ENCODE measurements at places on chromosomes 11 and 22.

GRCh38 chr22:31075961-31076360 is 5.2 kb upstream of the SMTN start:
- no peak for DNase-seq

GRCh38 chr11:8757533-8757932 is 74.9 kb downstream of the RPL27A start:
- DNase-seq, result no peak

- DNase-seq, result no peak
Observed at GRCh38 chr22:46564084-46564714, 26.8 kb upstream of the CELSR1 start.

DNA sequence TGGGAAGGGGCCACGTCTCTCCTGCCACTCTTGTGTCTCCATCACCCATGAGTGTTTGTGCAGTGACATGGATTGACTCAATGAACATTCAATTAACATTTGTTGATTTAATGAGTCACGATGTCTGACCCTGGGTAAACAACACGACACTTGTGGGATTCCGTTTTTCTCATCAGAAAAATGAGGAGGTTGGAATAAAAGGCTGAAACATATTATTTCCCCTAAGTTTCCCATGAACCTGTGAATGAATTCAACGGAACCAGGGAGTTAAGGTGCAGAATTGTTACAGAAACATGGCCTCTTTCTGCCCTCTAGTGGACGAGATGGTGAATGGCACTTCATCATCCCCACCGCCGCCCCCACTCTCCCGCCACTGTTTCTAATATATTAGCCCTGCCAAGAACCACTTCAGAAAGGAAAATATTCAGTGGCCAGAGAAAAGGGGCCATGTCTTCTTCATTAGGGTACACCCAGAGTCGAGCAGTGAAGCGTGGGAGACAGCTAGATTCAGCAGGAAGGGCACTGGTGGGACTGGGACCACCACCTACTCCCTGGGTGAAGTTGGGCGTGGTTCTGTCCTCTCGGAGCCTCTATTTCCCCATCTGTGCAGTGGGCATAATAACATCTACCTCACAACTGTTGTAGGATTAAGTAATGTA is 46.3 kb upstream of the SYT13 start:
- peak; percentile 22 for DNase-seq

- DNase-seq, result no peak
Observed at GRCh38 chr11:60984636-60985035, 13.2 kb downstream of the CD6 start.

DNA sequence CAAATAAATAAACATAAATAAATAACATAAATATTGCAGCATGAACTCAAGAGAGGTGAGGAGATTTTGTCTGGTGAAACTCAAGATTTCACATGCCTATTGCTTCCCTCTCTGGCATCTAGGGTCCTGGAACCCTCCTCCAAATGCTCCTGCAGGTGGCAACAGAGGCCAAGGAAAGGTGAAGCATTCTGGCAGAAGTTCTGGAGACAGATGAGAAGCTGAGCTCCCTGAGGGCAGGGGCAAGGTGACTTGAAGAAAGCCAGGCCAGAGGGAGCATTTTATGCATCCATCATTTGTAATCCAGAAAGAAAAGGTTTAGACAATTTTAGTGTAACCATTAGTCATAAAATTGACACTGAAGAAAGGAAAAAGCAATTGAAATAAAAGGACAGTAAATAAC is 64.9 kb downstream of the ENDOD1 start:
- DNase-seq, result peak; percentile 26

- no peak for DNase-seq
Observed at GRCh38 chr11:121437018-121437685, 15.0 kb upstream of the SORL1 start.

DNA sequence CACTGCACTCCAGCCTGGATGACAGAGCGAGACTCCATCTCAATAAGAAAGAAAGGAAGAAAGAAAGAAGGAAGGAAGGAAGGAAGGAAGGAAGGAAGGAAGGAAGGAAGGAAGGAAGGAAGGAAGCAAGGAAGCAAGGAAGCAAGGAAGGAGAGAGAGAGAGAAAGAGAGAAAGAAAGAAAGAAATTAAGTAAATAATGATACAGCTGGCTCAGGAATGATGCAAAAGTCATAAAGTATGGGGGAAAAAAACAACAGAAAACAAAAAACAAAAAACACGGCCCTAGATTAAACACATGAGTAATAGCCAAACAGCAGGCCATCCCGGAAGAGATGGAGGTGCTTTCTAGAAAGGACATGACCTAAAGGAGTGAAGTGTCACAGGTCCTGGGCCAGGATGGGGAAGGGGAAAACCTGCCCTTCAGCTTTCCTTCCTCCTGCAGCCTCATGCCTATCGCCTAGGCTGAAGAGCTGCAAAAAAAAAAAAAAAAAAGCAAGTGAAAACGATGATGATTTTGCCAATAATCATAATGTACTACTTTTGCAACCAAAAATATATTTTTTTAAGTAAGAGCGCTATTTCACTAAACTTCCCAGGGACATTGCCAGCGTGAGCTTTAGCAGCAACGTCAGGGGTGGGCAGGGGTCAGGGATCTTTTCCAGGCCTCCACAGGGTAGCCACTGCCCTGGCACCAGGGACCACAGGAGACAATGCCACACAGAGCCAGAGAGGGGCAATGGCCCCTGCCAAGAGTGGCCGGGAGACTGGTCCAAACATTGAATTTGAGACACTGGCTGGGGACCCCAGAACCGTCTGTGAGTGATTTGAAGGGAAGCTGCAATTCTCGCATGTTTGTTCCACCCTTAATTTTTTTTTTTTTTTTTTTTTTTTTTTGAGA is 28.2 kb upstream of the TMPRSS4 start:
- no peak for DNase-seq

DNA sequence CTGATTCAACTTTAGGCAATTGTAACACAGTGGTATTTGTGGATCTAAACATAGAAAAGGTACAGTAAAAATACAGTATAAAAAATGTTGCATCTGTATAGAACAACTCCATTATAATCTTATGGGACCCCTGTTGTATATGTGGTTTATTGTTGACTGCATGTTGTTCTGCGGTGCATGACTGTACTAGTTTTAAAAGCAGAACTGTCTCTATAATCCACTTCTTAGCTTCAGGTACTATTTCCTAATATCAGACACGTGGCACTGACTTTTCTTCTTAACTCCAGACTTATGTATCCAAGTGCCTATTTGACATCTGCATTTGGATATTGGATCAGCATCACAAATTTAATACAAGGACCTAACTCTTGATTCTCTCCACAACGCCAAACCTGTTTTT is 41.1 kb downstream of the PACS1 start:
- no peak for DNase-seq

- DNase-seq, result no peak
Observed at GRCh38 chr11:93249459-93250220, 51.8 kb upstream of the SLC36A4 start.

DNA sequence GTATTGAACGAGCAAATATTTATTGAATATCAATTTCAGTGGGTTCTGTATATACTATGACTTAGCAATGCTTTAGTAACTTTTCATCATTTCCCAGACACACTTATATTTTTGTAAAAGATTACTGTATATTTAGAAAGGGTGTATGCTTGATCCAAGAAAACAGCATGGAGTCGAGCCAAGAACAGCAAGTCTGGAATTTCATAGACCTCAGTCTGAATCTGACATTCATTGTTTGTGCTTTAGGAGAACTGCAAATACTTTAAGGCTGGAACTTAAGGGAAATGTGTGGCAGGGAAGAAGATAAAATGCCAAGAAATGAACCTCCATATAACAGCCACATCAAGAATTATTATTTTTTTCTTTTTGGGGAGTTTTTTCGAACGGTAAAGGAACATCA is 1156.8 kb downstream of the LRRC4C start:
- DNase-seq, result no peak

- DNase-seq, result no peak
Observed at GRCh38 chr11:2307501-2308331, 5.9 kb downstream of the TSPAN32 start.

DNA sequence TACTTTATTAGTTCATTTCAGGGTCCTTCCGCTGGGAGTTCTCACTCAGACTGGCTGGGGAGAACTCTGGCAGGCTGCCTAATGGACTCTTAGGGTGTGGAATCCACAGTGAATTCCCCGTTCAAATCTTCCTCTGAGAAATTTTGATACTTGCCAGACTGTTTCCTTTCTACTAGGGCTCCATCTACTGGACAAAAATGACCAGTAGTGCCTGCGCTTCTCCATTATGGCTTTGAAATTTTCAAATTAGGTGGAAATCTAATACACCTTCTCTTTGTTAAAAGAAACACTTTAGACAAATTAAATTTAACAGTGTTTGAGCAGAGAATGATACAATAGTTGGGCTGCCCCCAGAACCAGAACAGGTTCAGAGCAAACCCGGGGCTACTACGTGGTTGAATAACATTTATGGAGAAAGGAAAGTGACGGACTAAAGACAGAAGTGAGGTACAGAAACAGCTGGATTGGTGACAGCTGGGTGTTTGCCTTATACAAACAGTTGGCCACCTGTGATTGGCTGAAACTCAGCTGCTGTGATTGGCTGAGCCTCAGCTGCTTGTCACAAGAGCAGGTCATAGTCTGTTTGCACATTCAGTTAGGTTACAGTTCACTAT is 52.9 kb upstream of the FDX1 start:
- no peak for DNase-seq

GRCh38 chr11:606245-606644 is 9.5 kb downstream of the IRF7 start:
- no peak for DNase-seq

GRCh38 chr11:85575388-85575787 is 51.8 kb downstream of the DLG2 start:
- no peak for DNase-seq

GRCh38 chr22:25765801-25766200 is 23.8 kb downstream of the MYO18B start:
- DNase-seq, result no peak

GRCh38 chr22:49979587-49980264 is 19.2 kb downstream of the PIM3 start:
- DNase-seq, result no peak

GRCh38 chr11:109229682-109230081 is 192.3 kb upstream of the C11orf87 start:
- no peak for DNase-seq

DNA sequence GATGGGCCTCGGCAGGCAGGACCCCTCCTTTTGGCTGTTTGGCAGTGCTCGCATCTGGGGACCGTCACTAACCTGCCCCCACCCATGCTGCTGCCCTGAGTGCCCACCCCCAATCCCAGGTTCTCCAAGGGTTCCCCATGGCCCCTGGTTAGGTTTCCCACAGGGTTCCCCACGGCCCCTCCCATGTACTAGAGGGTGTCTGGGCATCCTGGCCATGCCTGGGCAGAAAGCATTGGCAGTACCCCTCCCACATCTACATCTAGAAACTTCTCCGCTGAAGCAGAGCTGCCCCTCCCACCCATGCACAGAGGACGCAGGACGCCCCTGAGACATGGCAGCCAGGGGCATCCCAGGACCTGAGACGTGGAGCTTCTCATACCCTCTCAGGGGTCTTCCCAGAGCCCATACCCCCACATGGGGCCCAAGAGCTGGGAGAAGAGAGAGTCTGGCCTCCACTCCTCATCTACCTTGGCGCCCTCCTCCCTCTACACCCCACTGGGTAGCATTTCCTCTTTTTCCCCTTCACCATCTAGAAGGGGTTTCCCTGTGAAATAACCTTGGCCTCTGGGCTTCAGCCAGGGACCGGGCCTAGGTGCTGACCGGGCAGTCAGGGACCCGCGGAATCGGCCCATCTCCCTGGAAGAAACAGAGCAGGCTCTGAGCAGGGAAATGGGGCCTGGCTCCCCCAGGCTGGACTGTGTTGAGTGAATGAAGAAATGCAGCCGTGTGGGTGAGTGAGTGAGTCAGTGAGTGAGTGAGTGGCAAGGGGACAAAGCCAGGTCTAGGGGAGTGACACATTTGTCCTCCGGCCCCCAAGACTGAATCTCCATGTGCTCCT is 987.3 kb downstream of the BRD1 start:
- no peak for DNase-seq

- DNase-seq, result no peak
Observed at GRCh38 chr11:8225589-8226036, 38.1 kb downstream of the LMO1 start.

- DNase-seq, result no peak
Observed at GRCh38 chr11:97110376-97110775, 720.6 kb downstream of the JRKL start.

- no peak for DNase-seq
Observed at GRCh38 chr11:122273476-122274191, 157.6 kb upstream of the BLID start.

DNA sequence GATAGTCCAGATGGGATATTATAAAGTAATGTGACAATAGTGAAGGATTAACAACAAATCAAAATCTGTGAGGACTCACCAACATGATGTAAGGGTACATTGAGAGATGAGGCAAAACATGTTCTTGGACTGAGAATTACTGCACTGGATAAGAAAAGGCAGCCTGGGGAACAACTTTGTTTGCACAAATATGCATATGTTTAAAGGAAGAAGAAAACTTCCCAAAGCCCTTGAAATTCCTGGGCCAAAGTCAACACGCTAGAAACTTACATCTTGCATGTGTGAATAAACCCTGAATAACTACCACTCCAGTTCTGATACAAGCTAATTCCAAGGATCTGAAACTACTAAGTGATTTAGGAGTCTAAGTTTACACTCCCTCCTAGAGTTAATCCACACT is 1.1 kb downstream of the OR52A5 start:
- DNase-seq, result no peak

- DNase-seq, result no peak
Observed at GRCh38 chr11:126518071-126518971, 162.8 kb downstream of the ST3GAL4 start.

GRCh38 chr22:25407859-25408229 is 156.6 kb upstream of the GRK3 start:
- DNase-seq, result no peak

GRCh38 chr11:1570531-1570895 is 1.6 kb downstream of the DUSP8 start:
- DNase-seq, result no peak

DNA sequence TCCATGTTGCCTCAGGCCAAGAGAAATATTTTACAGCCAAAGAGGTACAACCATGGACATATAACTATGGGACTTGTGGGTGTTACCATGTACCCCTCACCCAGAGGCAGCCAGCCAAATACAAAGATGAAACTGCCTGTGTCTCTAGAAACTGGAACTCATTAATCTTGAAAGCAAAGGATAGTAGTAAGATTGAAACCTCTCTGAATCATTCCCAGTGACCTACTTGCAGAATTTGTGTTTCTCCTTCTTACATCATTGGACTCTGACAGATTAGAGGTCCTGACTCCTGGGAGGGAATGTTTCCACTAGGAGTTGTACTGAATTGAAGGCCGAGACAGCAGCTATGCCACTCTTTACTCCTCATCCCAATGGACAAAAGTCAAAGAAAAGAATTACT is 257.4 kb upstream of the UBASH3B start:
- DNase-seq, result no peak

GRCh38 chr11:12543596-12544415 is 130.4 kb upstream of the TEAD1 start:
- DNase-seq, result no peak

GRCh38 chr22:40857309-40857855 is 434 bp downstream of the XPNPEP3 start:
- no peak for DNase-seq
